ENCODE measurements at places on chromosomes 7 and 10.

GRCh38 chr10:125265579-125265955 lies 105.2 kb upstream of the CTBP2 start:
- DNase-seq = no peak

DNA sequence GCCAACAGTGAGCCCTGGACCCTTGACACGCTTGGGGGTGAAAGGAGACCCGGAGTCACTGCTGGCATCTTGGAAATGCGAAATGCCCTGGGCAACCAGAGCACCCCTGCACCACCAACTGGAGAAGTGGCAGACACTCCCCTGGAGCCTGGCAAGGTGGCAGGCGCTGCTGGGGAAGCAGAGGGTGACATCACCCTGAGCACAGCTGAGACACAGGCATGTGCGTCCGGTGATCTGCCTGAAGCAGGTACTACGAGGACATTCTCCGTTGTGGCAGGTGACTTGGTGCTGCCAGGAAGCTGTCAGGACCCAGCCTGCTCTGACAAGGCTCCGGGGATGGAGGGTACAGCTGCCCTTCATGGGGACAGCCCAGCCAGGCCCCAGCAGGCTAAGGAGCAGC lies 98.5 kb downstream of the TACC2 start:
- DNase-seq = no peak

DNA sequence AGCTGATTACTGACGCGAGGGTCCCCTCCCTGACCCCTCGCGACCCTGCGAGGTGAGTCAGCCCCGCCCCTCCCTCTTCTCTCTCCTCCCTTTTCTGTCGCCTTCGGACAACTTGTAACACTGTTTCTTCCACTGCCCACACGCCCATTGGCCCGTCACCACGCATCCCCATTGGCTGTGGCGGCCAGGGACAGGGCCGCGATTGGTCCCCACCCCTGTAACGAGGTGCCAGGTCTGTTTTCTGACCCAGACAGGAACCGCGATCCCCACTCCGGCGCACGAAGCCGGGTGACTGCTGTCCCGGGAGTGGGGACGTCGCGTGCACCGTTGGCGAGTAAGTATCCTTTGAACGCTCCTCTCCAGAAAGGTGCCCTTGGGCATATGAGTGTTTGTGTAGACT lies at the start of gene STRA8:
Gene STRA8, plus strand, starts transcription at position 269 of the 400 bp plus-strand sequence. CDS start 6,687 bp downstream, outside the sequence.
- DNase-seq = no peak

GRCh38 chr7:126988022-126988421 lies 264.7 kb downstream of the GRM8 start:
- DNase-seq = no peak

- no peak for DNase-seq
Measured at GRCh38 chr7:39613577-39613976, 9.8 kb upstream of the RALA start.

DNA sequence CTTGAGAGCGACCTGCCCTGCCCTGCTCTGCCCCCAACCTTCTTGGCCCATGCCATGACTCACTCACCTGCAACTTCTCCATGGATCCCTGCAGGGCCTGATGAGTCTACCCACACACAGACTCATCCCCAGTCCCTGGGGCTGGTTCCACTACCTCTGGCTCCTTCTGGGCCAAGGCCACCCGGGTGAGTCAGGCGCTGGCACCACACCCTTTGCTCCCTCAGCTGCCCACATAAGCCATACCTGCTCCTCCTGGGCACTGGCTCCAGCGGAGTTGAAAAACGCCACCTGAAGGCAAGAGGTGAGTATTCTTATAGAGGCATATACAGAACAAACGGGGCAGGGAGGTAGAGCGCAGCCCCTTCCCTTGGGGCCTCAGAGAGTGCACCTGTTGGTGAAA lies 16.2 kb upstream of the MTPAP start:
- no peak for DNase-seq

- no peak for DNase-seq
Measured at GRCh38 chr7:134444198-134444960, 14.5 kb downstream of the AKR1B1 start.

- DNase-seq = no peak
Measured at GRCh38 chr10:6328699-6329423, 126.1 kb downstream of the PFKFB3 start.

- DNase-seq = no peak
Measured at GRCh38 chr10:122373721-122374120, 787 bp upstream of the PLEKHA1 start.

- no peak for DNase-seq
Measured at GRCh38 chr10:99850767-99851340, 68.4 kb downstream of the ABCC2 start.

- no peak for DNase-seq
Measured at GRCh38 chr7:5854738-5855137, 25.9 kb upstream of the OCM start.

- DNase-seq = no peak
Measured at GRCh38 chr10:131242007-131242406, 69.5 kb downstream of the TCERG1L start.

- no peak for DNase-seq
Measured at GRCh38 chr7:152512706-152513105, 76.9 kb upstream of the KMT2C start.

DNA sequence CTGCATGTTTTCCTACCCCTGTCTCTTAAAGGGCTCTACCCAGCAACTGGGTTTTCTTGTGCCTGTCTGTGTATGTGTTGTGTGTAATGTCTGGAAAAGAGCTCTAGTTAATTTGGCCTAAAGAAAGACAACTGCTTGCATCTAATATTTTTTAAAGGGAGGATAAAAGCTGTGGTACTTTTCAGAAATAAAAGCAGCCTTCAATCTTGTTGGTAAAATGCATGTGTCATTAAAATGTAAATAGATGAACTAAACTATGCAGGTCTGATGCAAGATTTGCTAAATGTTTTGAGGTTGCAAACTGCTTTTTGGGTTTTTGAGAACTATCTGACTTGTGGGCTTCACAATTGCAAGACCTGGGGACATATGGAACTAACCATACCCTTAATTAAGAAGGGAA lies 445.3 kb downstream of the HTR7 start:
- no peak for DNase-seq

GRCh38 chr10:103452506-103453230 lies 498 bp upstream of the CALHM2 start:
- no peak for DNase-seq

DNA sequence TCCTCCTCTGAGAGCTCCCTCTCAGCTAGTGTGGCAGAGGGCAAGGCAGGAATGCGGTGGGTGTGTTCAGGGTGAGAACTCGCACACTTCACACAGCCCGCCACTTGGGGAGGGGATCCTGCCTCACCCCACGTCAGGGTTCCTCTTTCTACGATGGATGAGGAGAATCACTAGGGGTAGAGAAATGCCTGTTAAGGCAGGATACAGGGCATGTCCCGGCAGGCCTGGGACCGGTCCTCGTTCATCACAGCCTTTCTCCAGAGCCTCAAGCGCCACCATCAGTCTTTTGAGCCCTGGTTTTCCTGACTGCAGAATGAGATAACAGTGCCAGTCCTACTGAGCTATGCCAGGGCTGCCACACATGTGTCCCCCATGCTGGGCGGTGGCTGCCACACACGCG lies 546.7 kb upstream of the ADARB2 start:
- no peak for DNase-seq

DNA sequence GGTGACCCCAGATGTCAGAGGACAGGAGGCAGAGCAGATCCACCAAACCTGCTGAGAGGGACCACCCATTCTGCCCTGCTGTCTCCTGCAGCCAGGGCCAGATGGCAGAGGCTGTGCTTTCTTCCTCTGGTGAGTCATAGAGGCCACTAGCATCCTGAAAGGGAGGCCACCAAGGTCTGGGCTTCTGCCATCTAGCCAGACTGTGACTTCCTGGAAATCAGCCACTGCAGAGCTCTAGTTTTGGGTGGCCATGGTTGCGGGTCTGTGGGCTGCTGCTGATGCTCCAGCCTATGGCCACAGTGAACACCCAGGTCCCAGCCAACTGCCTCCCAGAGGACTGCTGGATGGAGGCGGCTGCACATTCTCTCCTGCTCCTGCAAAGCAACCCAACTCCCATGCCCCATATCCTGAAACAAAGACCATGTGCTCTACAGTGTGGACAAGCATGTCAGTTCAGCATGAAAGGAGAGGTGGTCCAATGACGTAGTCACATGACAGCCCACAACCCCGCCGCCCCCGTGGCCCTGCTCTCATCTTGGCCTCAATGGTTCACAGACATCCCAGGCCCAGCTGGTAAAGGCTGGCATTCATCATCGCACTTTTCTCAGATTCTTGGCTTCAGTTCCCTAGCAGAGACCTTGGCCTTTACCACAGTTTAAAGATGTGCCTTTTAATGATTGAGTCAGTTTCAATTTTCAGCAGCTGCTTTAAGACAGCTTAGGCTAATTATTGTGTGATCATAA lies 73.9 kb upstream of the CXCL12 start:
- no peak for DNase-seq

DNA sequence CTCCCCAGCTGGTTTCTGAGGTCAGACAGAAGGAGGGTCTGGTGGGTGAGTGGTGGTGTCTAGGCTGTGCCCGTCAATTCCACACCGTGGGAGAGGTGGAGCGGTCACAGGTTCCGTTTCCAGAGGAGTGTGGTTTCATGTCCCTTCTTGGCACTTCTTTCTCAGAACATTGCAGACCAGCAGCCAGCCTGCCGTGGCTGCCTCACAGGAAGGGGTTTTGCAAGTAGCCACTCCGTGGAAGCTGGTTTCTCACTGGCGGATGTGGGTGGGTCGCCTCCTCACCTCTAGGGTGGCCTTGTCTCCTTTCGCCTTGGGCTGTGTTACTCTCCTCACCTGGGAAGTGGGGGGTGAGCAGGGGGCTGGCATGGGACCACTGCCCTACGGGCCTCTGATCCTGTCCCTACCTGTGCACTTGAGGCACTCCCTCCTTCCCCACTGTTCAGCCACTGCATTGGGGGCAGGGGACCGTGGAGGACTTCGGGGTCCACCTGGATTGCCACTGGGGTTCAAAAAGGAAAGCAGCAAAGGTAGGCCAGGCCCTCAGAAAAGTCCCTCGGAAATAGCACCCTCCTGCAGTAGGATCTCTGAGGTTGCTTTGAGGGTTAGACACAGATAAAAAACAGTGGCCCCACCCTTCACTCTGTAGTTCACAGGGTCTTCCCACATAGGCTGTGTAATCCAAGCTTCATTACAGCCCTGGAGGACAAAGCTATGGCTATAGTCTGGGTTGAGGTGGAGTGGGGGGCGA lies 33.9 kb downstream of the TSPAN14 start:
- no peak for DNase-seq

DNA sequence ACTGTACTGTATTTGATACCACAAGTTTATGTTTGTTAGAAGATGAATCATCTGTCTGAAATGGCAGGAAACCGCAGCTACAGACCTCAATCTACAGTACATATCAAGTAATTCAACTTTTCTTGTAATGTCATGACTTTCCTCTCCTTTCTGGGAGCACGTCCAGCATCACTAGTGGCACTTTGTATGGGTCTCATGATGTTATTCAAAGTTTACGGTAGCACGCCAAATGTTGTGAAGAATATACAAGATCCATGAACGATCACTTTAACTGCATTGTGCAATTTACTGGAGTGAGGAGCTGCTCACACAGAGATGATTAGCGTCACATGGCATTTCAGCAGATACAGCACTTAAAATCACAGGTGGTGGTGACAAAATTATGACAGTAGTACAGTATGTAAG lies 257.8 kb upstream of the GNAI1 start:
- DNase-seq = no peak

- no peak for DNase-seq
Measured at GRCh38 chr10:70786799-70787415, 1.7 kb upstream of the TBATA start.

DNA sequence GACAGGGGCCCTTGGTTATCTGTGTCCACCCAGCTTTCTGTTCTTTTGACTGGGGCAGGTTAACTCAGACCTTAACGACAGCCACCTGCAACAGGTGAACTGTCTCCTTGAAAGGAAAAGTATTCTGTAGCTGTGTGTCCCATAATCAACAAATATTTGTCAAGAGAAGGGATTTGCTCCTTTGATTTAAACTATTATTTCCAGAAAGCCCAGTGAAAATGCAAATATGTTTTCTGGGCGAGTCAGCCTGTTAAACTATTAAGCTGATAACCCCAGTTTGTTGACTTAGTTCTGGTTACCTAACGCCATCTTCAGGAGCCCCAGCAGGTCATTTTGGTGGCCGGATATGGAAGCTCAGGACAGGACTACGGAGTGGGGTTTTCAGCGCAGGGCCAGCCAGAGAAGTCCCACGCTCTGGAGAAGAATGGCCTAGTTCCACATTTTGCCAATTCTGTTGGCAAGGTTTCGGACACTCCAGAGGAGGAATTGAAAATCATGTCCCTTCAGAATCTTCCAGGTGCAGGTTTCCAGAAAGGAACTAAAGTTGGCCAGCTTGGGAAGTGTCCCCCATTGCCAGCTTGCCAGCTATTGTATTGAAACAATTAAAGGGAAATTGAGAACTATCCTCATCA lies 54.5 kb downstream of the ADRA2A start:
- no peak for DNase-seq

- no peak for DNase-seq
Measured at GRCh38 chr10:3516234-3516922, 268.6 kb downstream of the KLF6 start.

GRCh38 chr10:110802090-110802489 lies 69.6 kb upstream of the PDCD4 start:
- no peak for DNase-seq

GRCh38 chr10:14543904-14544210 lies 213.1 kb upstream of the FRMD4A start:
- DNase-seq = no peak
